CD4-positive, alpha-beta T cell treated with Interleukin-4 for 1 hour (primary cell): ENCODE measurements at places on chromosomes 6 and 20.
A peak's percentile ranks its signal among the peaks of the same experiment; 100 is the strongest.

- DNase-seq = no peak
Measured at GRCh38 chr6:23282252-23283021, 713.1 kb downstream of the HDGFL1 start.

DNA sequence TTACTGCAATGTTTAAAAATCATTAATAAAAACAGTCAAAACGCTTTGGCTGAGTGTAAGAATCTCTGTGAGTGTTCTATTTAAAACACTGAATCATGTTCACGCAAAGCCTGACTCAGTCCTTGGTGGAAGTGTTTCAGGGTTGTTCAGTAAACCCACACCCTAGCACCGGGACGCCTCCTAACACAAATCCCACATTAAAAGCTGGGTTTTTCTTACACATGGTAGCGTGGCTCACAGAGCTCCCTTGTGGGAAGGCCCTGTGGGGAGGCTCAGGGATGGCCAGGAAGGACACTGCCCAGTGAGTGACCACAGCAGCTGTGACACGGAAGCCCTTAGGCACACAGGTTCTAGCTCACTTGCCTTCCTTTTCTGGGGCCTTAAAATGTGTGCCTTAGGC lies 80.2 kb downstream of the GMPR start:
- no peak for DNase-seq

DNA sequence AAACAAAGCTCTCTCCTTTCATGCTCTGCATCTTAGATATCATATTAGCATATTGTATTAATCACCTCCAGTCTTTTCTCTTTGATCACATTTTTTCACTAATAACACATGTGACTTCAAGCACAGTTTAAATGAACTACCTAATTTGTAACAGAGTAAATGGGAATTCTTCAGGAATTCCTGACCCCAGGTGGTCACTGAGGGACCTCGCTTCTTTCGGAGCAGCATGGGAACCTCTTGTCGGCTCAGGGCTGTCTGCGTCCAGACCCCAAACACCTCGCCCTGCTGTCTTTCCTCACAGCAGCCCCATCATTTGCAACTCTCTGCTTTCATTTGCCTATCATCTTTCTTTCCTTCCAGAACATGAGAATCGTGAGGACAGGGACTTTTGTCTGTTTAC lies 103.5 kb downstream of the DACT2 start:
- no peak for DNase-seq

DNA sequence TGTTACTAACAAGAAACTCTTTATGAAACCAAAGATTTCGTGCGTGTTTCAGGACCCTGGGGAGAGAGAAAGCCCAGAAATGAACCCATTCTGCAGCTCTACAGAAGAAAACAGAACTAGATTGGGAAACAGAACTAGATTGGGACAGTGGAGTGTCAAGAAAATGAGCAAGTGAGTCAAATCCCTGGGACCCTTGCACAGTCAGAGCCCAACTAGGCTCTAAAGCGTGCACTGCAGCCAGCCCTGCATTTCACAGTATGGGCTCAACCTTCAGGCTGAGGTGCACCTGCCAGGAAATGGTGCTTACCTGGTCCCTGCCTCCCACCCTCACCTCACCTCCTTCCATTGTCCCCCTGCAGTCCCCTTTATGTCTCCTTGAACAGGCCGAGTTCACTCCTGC lies 39.7 kb downstream of the BFSP1 start:
- DNase-seq = no peak

DNA sequence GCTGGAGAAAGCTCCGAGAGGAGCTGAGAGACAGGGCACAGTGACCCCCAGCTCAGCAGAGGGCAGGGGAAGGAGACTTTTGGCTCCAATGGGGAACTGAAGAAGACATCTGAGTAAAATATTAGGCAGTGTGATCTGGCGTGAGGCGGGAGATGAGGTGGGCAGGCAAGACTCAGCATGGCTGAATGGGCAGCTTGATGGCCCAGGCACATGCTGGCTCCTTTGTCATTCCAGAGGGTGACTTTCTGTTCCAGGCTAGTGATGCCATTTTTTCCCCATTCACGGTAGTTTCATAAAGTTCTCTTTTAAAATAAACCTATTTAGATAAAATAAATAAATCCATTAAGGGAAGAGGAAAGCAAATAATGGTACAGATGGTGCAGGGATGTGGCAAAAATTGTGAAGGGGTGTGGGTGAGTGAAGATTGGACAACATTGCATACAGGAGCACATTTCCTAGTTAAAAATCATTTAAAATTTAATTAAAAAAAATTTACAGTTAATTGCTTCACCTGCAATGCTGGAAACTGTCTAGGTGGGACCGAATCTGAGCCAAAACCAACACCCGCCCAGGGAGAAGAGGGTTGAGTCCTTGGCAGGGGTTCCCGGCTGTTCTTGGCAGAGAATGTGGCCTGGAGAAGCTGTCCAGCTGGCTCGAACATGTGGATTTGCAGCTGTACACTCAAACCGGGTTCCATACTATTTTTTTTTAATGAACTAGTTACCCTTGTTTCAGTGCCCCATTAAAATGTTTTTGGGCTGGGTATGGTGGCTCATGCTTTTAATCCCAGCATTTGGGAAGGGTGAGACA lies 41.7 kb upstream of the PRELID3B start:
- no peak for DNase-seq

- peak; percentile 75 for DNase-seq
Measured at GRCh38 chr6:24936641-24937317, 1.0 kb upstream of the RIPOR2 start.

- peak; percentile 79 for DNase-seq
Measured at GRCh38 chr6:155314773-155315515, 660 bp upstream of the TFB1M start.

- DNase-seq = no peak
Measured at GRCh38 chr6:76843054-76843822, 620.1 kb downstream of the HTR1B start.

DNA sequence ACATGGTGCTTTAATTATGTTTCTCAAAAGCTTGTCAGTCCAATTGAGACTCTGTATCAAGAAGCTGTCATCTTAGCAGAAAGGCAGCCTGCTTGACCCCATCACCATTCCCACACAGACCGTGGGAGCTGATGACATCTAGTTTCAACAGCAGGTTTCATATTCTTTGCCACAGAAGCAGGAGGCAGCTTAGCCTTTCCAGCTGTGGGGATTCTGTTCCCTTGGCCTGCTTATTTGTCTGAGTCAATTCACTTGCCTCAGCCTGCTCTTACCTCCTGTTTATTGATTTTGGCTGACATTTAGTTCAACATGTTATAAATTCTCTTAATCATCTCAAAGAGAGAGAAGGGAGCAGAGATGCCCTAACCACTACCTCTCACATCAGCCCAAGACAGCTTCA lies 527.7 kb downstream of the ADGRB3 start:
- no peak for DNase-seq

- no peak for DNase-seq
Measured at GRCh38 chr6:116253188-116253504, 729 bp downstream of the TSPYL4 start.

DNA sequence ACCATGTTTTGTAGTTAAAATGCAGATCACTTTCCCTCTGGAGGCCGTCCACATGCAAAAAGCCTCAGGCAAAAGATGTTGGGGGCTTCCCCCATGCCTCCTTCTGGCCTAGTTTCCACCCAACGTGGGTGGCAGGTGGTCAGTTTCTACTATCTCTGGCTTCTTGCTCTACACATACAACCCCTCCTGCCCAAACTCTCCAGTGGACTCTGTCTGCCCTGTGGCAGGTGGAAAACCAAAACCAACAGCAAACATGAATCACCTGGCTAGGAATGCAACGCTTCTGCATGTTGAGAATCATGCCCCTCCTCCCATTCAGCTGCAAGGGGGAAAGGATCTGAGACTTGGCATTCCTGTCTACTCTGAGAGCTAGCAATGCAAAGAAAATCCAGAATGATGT lies 94.8 kb downstream of the MBOAT1 start:
- DNase-seq = no peak

- no peak for DNase-seq
Measured at GRCh38 chr20:64086801-64087200, 2.6 kb upstream of the LKAAEAR1 start.

DNA sequence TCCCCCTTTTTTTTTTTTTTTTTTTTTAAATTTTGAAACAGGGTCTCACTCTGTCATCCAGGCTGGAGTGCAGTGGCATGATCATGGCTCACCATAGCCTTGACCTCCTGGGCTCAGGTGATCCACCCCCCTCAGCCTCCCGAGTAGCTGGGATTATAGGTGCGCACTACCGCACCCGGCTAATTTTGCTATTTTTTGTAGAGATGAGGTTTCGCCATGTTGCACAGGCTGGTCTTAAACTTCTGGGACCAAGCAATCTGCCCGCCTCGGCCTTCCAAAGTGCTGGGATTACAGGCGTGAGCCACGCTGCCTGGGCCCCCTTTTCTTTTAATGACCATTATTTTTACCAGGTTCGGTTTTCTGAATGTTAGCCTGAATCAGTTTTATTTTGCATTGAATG lies 5.0 kb upstream of the FAM209A start:
- DNase-seq = no peak

DNA sequence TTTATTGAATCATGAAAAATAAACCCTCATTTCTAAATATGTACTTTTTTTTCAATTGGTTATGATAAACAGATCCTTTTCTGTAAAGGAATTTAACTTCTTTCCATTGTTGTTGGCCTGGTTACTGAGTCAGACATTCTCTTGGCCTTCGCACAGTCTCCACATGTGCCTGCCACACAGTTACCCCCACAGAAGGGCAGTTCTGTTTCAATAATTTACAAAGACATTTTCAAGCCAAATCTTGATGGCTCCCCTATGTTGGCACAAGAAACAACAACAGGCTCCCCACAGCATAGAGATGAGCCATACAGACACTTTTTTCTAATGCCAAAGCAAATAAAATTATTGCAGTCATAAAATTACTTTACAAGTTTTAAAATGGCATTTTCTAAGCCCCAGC lies 55.6 kb upstream of the BEND6 start:
- no peak for DNase-seq

DNA sequence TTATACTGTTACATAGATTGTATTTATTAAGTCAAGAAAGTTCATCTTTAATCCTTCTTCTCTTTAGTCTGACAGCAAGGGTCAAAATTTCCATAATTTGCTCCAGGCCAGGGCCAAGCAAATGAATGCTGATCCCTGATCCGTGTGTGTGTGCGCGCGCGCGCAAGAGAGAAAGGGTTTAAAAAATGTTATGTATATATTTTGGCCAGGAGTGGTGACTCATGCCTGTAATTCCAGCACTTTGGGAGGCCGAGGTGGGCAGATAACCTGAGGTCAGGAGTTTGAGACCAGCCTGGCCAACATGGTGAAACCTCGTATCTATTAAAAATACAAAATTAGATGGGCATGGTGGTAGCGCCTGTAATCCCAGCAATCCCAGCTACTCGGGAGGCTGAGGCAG lies 61.7 kb downstream of the GTF2H5 start:
- DNase-seq = no peak

- DNase-seq = no peak
Measured at GRCh38 chr6:35647400-35647799, 41.3 kb downstream of the FKBP5 start.
